ENCODE measurements at places on chromosomes 7 and 10.

GRCh38 chr7:105886776-105887175 lies 10.4 kb upstream of the ATXN7L1 start:
- DNase-seq = no peak

DNA sequence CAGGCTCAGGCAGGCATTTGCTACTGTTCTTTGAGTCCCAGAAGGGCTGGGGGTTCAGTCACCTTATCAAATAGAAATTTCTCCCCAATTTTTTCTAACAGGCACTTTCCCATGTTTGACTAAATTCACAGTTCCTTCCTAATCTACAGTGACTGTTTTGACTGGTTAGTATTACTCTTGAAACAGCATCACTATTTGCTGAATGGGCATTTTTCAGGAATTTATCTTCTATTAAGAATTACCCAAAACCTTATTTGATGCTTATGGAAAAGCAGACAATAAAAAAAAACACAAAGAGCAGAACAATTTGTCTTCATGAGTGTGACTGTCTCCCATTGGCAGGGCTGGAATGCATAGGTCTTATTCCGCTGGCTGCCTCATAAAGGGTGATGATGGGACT lies 269.0 kb downstream of the DOCK4 start:
- no peak for DNase-seq

DNA sequence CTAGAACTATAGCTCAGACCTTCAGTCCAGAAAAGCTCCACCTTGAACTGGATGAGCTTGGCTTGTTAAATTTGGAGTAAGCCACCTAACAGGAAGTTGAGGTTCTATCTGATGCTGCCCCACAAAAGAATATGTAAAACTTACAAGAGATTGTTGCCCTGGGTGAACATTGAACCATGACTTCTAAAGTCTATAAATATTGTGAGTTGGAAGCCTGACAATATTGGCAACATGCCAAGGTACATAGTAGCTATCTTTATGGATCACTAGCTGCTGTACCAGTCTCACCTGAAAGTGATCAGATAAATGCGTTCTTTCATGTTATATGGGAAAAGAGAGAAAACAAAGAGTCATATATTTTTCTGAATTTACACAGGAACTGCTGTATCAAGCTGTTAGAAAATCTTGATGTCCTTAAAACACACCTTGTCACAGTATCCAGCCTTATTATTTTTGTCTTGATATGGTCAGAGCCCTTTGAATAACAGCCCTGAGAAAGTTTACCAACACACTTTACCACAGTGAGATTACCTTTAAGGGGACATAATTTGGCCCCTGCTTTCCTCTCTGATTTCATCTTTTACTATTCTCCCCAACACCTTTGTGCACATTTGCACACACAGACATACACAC lies 92.0 kb downstream of the LSMEM1 start:
- DNase-seq = peak; percentile 18

DNA sequence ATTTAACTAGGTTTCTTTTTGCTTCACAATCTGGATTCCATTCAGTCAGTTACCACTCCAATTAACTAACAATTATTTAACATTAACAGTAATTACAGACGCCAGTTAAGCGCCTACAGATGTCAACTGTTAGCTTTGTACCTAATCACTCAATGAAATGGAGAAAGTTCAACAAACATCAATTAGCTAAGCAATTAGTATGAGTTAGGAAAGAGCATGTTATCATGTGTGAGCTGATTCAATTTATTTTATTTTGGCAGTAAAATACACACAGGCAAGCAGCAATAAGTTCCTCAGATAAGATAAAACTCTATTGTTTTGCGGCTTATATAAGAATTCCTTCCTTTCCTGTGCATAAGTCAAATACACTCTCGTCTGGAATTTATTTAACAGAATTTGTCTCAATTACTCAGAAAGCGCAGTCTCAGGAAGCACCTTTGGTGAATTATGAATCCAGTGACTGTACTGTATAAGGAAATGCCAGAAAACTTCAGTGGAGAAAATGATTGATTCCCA lies 427.1 kb upstream of the GALNT17 start:
- no peak for DNase-seq

DNA sequence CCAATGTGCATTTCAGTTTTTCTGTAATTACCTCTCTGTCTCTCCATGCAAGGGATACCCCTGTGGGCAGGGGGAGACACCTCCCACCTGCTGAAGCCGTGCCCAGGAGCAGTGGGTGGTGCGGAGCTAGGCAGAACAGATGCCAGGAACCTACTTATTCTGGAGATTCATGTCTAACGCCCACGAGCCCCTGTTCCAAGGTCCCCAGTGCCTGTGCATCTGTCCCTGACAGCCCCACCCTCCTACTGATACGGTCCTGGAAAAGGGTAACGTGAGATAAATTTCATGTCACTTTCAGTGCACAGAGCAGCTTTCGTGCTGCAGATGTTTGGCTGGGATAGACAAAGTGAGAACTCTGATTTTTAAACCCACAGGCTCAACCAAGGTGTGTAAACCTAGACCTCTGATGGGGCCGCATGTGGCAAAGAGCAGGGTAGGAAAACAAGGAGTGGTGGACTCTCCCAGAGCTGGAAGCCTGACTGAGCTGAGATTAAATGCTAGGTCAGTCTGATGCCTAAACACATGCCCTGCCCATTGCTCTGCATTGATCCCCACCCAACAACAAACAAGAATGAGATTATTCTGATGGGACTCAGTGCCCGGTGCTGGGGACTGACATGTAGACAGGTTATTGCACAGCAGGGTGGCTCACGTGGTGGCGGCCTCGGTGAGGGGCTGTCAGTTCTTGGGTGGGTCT lies 123.6 kb upstream of the GDF10 start:
- no peak for DNase-seq
